ENCODE measurements at places on chromosomes 5 and 9.

DNA sequence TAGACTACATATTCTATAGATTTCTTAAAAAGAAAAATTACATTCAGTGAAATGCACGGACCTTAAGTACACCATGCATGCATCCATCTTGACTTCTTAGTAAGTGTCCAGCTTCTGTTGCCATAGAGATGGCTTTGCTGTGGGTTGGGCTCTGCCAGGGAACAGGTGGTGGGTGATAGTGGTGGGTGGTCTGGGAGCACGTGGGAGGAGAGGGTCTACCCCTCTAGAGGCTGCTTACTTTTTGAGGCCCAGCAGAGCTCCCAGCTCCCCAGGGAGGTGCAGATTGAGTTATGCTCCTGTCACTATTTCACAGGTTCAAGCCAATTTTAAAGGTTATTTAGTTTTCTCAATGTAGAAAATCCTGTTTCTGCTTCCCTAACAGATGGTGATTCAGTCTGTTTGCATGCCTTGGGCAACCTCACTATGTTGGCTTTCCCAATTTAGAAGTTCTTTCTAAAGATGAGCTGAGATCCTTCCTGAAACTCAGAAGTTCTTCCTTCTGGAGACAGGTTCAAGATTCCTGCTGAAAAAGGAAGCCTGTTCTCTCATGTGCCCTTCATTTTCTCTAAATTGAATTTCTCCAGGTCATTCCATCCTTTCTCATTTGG, 107.4 kb upstream of the LHFPL2 start:
- DNase-seq = no peak

DNA sequence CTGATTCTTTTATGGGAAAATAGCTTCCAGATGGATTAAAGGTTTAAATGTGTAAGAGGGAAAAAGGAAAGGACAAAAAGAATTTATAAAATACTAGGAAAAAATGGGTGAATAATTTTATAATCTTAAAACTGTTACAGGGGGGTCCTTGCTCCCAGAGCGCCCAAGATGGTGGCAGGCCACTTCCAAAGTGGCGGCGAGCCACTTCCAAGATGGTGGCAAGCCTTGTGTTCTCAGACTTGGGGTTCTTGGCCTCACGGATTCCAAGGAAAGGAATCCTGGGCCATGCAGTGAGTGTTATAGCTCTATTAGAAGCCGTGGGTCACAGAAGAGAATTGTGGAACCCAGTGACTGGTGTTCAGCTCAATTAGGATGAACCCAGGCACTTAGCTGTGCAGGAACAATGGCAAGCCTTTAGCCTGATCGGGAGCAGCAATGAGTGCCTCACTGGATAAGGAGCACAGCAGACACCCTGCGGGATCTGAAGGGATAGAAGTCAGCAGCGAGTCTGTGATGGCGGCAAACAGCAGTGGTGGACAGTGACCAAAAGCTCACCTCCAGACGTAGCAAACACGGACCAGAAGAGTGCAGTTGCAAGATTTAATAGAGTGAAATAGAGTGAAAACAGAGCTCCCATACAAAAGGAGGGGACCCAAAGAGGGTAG, 83.2 kb upstream of the SNCAIP start:
- no peak for DNase-seq

DNA sequence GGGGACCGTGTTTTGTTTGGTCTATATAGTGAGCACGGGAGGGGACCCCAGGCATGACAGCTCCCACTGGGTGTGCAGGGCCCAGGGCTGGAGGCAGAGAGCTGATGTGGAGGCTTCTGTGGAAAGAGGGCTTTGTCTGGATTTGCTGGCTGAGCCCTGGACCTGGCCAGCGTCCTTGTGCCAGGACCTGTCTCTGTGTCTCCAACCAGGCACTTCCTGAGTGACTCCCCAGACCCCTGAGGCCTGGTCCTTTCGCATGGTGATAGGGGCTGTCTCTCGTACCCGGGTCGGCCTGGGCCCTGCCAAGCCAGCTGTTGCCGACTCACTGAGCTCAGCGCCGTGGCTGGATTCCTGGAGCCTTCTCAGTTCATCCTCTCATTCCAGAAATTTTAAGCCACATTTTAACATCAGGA, 77.6 kb downstream of the ADAMTS2 start:
- DNase-seq = no peak

- DNase-seq = no peak
These were observed 46.7 kb downstream of the VAV2 start for GRCh38 chr9:133945314-133945975.

GRCh38 chr5:176652136-176652535, 4.9 kb downstream of the TSPAN17 start:
- DNase-seq = no peak

- DNase-seq = no peak
These were observed 1.8 kb downstream of the STK10 start for GRCh38 chr5:172186114-172186695.

GRCh38 chr5:176886336-176887251, 12.6 kb downstream of the HK3 start:
- DNase-seq = no peak

Data from stimulated activated CD8-positive, alpha-beta memory T cell treated with anti-CD3 and anti-CD28 coated beads, Interleukin-4, amount 100 ng/mL, for 24 hours (primary cell).